Camera-type eye (tissue), 1 donor: ENCODE measurements at places on chromosomes 1 and 21. TPM values are rescaled to one million over a fixed set of nuclear protein-coding genes. Genes with fewer than 3 reads are reported as not detected.

The BCL10 gene
- 20.4 TPM for total RNA-seq

The SNAP47 gene
- total RNA-seq = 68.6 TPM

The KRTAP19-3 gene
- total RNA-seq = not detected

The LCE2C gene
- total RNA-seq = not detected

The FAM151A gene
- not detected for total RNA-seq

The SLFNL1 gene
- 0.82 TPM for total RNA-seq

The DCAF6 gene
- 73.7 TPM for total RNA-seq

The DNALI1 gene
- 10.0 TPM for total RNA-seq

The TSACC gene
- not detected for total RNA-seq

The PEF1 gene
- 58.5 TPM for total RNA-seq

The KIF17 gene
- total RNA-seq = 4.7 TPM

The XCL2 gene
- 1.1 TPM for total RNA-seq

The S100A11 gene
- 13.1 TPM for total RNA-seq

The SMYD3 gene
- 37.1 TPM for total RNA-seq

The B3GALT2 gene
- total RNA-seq = 25.5 TPM

The SLAMF9 gene
- not detected for total RNA-seq

The CRYAA gene
- total RNA-seq = 23.1 TPM

The TNFRSF9 gene
- total RNA-seq = not detected

The YARS1 gene
- 42.4 TPM for total RNA-seq

The SLC44A3 gene
- 5.6 TPM for total RNA-seq

The C1orf50 gene
- total RNA-seq = 7.8 TPM

The TTF2 gene
- 27.8 TPM for total RNA-seq

The PLA2G2A gene
- total RNA-seq = 8.3 TPM

The IL20 gene
- total RNA-seq = not detected

The HLX gene
- total RNA-seq = 6.2 TPM

The F11R gene
- 19.3 TPM for total RNA-seq
